Stimulated activated CD4-positive, alpha-beta T cell treated with anti-CD3 and anti-CD28 coated beads, TNF-alpha, amount 100 ng/mL, for 4 hours (primary cell): ENCODE measurements at places on chromosomes 4 and X.

DNA sequence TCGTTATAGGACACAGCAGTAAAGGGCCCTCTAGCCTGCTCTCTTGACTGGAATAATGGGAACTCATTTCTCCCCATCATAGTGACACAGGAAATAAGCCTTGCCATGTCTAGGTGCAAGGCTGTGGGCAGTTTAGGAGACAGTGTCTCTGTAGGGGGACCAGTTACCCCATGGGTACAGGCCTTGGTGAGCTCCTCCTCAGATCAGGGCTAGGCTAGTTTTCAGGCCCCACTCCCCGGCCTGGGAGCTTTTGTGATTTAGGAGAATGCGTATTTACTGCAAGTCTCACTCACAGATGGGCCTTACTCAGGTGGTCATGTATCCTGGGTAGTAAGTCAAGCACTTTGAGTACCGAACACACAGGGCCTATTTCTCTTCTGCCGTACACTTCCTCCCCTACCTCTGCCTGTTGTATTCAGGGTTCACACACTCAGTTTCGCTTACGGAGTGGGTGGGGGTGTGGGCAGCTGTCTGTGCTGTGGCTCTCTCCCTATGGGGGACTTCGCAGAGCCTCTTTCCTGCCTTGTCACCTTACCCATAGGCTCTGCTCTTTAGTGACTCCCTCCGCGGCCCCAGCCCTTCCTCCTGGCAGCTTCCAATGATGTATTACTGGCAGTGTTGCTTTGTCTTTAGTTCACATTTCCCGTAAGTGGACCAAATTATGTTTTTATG, 34.2 kb downstream of the FAM193A start:
- DNase-seq = peak; percentile 6

- DNase-seq = no peak
Measured at GRCh38 chrX:123267220-123267619, 83.1 kb downstream of the GRIA3 start.

GRCh38 chr4:10200869-10201268, 84.3 kb upstream of the WDR1 start:
- no peak for DNase-seq

DNA sequence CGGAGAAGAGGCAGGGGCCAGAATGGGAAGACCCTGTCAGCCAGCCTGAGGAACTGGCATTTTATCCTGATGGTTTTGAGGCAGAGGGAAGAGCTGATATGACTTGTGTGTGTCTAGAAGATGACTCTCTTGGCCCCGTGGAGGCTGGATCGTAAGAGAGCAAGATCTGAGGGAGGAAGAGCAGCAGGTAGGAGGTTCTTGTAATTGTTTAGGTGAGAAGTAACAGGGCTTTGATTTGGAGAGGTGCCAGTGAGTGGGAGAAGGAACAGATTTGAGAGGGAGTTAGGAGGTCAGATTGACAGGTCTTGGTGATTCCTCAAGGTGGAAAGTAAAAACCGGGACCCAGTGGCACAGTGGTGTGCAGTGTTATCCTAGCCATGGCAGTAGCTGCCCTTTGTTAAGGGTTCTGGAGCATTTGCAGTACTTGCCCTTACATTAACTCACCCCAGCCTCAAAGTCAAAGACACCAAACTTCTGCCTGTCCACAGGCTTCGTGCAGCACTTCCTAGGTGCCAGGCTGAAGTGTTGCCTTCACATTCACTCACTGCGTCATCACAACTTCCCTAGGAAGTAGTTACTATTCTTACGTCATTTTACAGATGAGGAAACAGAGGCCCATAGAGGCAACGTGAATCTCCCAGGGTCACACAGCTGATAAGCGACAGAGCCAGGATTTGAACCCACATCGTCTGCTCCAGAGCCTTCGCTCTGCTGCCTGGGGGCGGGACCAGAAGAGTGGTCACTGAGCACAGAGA, 23.7 kb downstream of the RTL5 start:
- no peak for DNase-seq

DNA sequence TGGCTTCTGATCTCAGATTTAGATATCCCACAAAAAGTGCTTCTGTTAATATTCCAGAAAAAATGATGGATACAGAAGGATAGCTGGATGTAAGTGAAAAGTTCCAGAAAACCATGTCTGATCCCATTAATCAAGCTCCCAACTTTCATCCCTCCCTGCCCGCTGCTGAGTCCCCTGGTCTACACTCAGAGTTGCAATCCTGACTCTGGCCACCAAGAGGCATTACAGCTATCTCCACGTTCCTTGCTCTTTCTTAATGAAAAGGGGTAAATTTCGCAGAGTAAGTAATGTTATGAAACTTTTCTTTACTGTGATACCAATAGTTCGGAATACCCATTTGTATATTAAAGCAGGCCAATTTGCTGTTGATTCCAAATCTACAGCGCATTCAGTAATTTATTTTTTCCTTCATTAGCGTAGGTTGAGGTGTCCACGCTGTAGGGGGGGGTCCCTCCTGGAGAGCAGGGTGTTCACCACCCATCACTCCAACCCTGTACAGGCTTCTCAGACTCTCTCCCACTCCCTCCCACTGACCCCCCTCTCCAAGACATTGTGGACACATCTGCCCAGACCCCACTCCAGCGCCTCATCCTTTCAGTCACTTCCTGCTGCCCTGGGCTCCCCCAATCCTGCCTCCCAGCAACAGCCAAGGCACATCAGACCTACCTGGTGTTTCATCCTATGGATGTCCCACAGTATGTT, 55.1 kb downstream of the RAB40A start:
- DNase-seq = no peak

DNA sequence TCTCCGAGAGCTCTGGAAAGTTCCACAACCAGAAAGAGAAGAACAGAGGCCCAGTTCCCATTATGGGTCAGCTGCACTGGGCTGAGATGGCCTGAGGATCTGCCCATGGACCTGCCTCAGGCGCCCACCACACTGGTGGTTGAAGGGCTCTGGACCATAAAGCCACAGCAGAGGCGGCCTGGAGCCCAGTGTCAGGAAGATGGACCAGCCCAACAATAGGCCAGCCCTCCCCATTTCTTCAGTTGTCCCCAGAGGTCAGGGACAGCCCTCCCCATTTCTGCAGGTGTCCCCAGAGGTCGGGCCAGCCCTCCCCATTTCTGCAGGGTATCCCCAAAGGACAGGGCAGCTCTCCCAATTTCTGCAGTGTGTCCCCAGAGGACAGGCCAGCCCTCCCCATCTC, 37.2 kb upstream of the C4orf50 start:
- no peak for DNase-seq

- DNase-seq = no peak
Measured at GRCh38 chr4:107531927-107532326, 188.1 kb downstream of the PAPSS1 start.

GRCh38 chr4:41874873-41875272, 60.4 kb upstream of the TMEM33 start:
- DNase-seq = no peak

DNA sequence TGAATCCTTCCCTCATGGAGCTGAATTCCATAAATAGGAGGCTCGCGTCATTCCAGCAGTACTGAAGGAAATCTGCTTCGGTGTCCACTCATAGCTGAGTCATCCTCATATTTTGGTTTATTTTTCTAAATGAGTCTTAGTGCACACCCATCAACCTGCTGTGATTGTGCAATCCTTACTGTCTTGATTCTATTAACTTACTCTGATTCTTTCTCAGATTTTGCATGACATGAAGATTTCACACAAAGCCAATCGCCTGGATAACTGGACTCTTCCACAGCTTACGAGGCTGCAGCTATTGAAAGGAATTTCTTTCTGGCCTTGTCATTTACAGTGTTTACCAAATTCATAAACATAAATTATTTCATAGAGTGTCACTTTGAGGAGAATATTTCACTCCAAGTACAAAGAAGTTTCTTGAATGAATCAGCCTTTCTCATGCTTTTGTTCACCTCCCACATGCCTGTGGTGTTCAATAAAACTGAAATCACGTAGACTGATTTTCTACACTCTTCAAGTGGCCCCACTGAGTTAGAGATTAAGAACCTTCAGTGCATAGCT, 207.6 kb upstream of the SLITRK2 start:
- no peak for DNase-seq

DNA sequence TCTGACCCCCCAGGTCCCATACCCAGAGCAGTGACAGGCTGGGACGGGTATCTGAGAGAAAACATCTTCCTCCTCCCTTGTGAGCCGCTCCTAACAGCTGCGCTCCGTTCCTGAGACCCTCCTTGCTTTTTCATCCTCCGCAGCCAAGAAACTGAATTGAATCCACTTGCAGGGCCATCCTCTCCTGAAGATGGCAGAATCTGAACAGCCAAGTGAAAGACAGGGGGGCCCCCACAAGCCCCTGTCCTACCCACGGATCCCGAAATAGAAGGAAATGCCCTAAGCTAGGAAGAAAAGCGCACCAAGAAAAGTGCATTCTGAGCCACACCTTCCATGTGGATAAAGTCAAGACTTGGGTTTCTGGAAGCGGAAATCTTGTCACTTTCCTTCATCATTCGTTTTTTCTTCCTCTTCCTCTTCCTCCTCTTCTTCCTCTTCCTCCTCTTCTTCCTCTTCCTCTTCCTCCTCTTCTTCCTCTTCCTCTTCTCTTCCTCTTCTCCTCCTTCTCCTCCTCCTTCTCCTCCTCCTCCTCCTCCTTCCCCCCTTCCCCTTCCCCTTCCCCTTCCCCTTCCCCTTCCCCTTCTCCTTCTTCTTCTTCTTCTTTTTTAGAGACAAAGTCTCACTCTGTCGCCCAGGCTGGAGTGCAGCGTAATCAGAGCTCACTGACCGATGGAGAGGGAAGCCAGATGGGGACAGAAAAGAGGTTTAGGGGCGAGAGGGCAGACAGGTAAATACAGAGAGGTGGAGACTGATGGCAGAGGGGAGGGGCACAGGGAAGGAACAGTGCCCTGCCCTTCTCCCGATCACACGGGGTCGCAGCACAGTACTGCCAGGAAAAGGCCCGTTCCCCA, 86.0 kb upstream of the WWC2 start:
- no peak for DNase-seq

GRCh38 chr4:149493492-149493891, 322.2 kb downstream of the IQCM start:
- no peak for DNase-seq

- DNase-seq = no peak
Measured at GRCh38 chrX:47390780-47391179, 20.4 kb downstream of the ZNF157 start.

GRCh38 chrX:9464435-9465371, at the start of gene TBL1X:
Gene TBL1X, plus strand, starts transcription at chrX:9465058. Its CDS starts 188,529 bp downstream, at chrX:9653587.
- peak; percentile 41 for DNase-seq

DNA sequence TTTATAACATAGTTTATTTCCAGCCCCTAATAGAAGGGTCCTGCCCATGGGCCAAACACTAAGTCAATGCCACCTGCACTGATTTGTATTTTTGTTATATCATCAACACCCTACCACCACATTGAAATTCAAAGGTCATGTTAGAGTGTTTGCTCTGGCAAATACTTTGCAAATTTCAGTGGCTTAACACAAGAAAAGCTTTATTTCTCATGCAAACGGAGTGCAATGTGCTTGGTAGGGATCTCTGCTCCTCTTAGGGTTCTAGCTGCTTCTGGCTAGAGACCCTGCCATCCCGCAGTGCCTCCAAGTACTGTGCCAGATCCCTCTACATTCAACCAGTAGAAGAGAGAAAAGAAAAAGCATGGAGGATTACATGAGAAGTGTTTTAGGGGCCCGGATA, 230.8 kb upstream of the TET2 start:
- no peak for DNase-seq

- DNase-seq = peak; percentile 26
Measured at GRCh38 chr4:24470666-24471485, 113.5 kb downstream of the DHX15 start.

DNA sequence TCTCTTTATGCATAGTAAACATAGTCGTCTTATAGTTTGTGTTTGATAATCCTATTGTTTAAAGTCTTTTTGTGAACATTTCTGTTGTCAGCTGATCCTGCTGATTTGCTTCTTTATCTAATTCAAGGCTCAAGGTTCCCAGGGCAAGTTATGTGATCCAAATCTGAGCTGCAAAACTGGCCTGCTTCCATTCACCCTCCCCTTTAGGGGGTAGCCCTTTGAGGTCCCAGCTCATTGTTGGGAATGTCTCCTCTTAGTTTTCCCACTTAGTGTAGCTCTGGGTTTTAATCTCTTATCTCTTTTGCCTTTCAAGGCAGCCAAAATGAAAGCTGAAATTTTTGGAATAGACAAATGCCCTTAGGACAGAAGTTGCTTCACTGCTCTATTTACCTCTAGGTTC, 40.2 kb upstream of the MAGED1 start:
- DNase-seq = no peak

DNA sequence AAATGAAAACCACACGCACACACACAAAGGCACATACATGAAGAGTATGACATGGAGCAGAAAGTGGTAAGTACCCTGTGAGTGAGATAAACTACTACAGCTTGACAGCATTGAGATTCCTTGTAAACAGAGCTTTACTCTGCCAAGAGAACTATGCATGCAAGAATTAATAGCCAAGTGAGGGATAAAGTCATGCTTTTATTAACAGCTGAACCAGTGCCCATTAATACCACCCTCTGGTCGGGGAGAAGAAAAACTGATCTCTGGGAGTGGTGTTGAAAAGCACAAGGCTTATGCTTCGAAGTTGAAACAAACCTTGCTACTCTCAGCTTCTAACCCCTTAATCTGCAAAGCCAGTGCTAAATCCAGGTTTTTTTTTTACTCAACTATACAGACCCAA, 95.9 kb upstream of the C1QTNF7 start:
- no peak for DNase-seq

DNA sequence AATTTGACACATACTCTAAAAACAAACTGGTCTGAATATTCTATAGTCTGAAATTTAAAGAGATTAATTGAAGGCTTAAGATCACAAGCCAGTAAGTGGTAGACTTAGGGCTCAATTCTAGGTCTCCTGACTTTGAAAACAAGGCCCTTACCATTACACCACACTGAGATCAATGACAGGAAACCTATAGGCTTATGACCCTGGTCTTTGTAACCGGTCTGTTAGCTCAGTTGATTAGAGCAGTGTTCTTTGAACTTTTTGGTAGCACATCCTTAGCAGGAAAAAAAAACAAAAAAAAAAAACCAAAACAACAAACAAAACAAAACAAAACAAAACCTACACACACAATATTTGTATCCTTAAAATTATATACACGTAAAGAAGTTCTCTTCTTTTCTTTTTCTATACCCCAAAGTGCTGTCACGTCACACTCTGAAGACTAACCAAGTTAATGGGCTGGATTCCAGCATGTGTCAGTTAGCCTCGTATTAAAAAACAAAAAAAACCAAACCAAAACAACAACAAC, 55.4 kb downstream of the RPS6KA3 start:
- DNase-seq = no peak

DNA sequence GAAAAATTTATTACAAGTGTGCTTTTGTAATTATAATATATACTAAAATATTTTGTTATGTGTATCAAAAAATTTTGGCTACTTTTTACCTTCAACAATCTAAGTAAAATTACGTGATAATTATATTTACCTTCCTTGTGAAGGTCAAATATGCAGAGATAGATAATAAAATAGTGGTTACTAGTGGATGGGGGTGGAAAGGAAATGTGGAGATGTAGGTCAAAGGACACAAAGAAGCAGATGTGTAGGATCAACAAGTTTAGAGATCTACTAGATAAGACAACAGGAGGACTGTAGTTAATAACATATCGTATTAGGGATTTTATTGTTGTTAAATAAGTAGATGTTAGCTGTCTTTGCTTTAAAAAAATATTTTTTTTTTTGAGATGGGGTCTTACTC, 21.3 kb downstream of the HERC5 start:
- no peak for DNase-seq
